HS-27A (cell line): ENCODE measurements at places on chromosomes 11 and 22.

DNA sequence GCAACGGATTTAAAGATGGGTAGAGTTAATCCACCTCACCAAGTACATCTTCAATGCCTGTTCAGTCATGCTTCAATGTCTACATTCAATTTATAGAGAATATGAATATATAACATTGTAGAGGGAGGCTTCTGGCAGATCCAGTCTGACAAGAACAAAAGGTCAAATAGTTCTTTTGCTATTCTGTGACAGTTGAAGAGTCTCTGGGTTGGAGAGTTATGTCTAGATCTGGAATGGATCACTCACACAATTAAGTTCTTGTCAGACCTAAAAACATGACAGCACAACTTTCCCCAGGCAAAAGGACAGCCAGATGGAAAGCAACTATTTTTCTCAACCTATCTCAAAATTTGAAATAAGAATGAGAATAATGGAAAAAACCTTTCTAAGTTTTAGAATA lies 15.3 kb upstream of the GAB2 start:
- DNase-seq, result no peak

DNA sequence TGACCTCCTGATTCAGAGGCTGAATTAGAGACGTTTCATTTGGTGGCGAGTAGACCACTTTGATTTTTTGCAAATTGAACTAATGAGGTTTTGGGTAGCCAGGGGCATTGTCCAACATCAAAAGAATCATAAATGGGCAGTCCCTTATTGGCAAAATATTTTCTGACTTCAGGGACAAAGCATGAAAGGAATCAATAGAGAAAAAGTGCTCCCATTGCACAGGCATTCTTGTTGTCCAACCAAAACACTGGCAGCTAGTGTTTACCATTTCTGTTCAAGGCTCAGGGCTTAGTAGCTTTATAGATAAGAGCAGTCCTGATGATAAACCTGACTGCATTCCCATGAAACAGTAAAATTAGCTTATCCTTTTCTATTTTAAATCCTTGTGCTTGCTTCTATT lies 6.4 kb upstream of the CARD16 start:
- no peak for DNase-seq

DNA sequence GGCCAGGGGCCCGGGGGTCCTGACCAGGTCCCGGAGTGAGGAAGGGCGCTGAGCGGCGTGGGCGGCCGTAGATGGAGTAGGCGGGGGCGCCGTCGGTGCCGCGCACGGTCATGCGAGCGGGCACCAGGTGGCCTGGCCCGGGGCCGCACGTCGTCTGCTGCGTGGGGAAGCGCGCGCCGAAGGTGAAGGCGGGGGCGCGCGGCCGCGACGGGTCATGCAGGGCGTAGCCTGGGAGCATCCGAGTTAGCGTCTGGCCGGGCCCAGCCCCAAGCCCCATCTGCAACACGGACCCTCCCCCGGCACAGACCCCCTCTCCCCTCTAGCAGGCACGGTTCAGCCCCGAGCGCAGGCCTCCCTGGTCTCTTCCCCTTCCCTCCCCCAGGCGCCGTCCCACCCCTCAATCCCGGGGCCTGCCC lies 1.7 kb upstream of the TYMP start:
- DNase-seq, result no peak

GRCh38 chr11:24267014-24267413 lies 229.8 kb upstream of the LUZP2 start:
- no peak for DNase-seq
